ENCODE measurements at places on chromosomes 5 and 9.

GRCh38 chr5:162520878-162521277, 453.3 kb downstream of the GABRG2 start:
- DNase-seq, result no peak

- DNase-seq, result peak; percentile 87
These were observed 13.8 kb downstream of the CD74 start for GRCh38 chr5:150398722-150399523.

- DNase-seq, result no peak
These were observed 99.2 kb downstream of the PRKACG start for GRCh38 chr9:68914751-68915150.

DNA sequence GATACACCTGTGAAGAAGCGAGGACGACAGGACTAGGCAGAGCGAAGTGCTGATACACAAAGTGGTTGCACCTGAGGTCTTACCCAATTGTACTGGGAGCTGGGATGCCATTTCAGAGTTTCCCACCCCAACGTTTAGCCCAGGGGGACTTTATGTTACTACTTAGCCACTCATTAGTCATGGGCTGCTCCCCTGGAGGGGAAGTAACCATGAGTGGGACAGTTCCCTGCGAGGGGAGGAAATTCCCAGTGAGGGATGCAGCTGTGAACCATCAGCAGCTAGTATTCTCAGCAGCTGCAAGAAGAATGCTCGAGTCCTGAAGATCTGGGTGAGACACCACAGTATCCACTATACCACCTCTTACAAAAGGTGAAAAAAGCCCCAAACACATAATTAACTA, 93.7 kb upstream of the ACTBL2 start:
- DNase-seq, result no peak

DNA sequence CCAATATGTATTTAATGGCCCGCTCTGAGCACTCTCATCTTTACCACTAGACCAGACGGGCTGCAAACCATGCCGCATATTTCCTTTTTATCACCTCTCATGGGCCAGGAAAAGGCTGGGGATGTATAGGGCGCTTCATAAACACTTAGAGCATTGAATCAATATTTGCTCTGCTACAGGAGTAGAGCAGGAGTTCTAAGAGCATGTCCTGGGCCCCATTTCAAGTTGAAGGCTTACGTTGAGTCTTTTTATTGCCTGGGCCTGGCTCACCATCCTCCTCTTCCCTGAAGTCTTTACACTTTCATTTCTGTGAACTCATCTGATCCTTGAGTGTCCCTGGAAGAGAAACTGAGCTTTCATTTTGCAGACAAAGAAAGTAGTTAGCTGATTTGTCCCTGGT, 112.4 kb downstream of the FSTL4 start:
- DNase-seq, result no peak

DNA sequence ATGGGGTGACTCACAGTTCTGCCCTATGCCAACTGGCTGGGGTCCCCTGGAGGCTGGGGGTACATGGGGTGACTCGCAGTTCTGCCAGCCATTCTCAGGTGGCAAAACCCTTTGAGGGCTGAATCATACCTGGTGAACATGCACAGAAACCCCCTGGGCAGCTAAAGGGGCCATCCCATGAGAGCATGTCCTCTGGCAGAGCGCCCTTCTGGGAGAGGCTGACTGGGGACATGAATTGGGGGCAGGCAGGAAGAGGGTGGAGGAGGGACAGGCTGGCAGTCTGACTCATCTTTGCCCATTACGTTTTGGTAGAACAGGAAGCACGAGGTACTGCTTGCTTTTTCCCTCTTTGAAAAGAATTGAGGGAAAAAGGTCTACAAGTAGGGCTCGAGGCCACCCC, 16.7 kb downstream of the TRAF1 start:
- no peak for DNase-seq

GRCh38 chr5:108481355-108481931, 99.5 kb upstream of the FBXL17 start:
- DNase-seq, result no peak

GRCh38 chr5:78361631-78361993, 1.2 kb downstream of the SCAMP1 start:
- DNase-seq, result no peak

DNA sequence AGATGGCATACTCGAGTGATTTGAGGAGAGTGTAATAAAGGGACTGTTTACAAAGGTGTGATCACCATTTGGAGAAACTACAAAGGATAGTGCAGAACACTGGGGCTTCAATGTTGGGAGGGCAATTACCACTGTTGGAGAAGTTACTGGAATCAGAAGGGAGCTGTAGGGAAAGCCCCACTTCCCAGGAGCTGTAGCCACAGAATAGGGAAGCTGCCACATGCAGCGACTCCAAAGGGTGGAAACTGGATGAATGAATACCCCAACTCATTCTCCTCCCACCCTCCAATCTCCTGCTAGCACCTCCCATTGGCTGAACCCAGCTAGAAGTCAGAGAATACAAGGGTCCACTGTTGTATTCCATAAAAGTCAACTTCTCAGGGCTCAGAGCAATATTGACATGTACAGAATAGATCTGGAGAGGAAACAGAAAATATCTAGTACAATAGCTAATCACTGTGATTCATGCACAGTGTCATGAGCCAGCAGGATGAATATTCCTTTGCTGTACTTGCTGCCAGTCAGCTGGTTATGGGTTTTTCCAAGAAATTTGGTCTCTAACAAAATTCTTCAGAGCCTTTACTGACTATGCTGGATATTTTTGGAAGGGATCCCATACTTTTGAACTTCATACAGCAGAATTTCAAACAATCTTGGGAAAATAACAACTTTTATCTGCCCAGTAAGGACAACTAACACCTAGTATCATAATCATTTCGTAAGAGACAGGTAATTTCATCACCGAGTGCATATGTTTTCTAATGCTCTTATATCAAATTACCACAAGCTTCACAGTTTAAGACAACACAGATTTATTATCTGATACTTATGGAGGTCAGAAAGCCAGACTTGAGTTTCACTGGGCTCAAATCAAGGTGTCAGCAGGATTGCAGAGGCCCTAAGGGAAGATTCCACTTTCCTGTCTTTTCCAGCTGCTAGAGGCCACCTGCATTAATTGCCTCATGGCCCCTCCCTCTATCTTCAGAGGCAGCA, 39.6 kb downstream of the PDCD1LG2 start:
- DNase-seq, result no peak

- DNase-seq, result no peak
These were observed 1.8 kb upstream of the ZNF354A start for GRCh38 chr5:178732281-178732680.

DNA sequence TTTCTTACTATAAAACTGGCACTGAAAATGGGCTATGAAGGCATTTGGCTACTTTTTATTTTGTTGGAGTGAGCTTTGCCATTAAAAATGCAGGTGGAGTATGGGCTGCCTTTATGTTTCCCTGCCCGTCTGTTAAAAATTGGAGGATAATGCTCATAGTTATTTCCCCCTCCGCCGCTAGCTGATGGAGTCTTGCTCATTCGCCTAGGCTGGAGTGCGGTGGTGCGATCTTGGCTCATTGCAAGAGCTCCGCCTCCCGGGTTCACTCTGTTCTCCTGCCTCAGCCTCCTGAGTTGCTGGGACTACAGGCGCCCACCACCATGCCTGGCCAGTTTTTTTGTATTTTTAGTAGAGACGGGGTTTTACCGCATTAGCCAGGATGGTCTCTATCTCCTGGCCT, 8.6 kb downstream of the G3BP1 start:
- no peak for DNase-seq

GRCh38 chr5:100430268-100431195, 104.6 kb upstream of the FAM174A start:
- peak; percentile 13 for DNase-seq

GRCh38 chr5:173163219-173163618, 18.9 kb downstream of the BNIP1 start:
- no peak for DNase-seq

DNA sequence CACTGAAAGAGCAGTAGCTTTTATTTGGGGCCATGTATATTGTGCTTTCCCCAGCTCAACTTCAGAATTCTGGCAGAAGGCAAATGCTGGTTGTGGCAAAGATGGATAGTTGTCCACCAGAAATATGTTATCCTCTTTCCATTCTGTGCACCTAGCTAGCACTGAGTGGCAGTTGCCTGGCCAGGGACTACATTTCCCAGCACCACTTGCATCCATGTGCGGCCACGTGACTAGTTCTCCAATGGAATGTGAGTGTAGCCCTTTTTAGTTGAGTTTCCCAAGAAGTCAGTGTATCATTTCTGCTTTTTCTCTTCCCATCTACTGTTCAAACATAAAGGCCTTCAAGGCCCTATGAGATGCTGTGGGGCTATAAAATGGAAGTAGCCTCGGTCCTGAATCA, 354.0 kb upstream of the CLINT1 start:
- no peak for DNase-seq

DNA sequence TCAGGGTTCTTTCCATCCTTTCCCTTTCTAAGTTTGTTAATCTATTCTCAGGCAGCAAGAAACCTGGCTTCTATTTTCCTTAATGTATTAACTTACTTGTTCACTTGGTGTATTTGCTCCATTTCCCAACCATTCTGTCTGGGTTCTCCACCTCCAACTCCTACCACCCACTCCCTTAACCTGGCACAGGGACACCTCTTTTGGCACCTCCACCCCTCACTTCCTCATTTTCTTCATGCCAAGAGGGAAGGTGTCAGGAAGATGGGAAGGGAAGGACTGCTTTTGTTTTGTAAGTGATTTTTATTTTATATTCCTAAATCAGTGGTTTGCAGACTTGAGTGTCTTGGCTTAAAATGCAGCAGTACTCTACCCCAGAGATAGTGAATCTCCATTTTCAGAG, 166.1 kb downstream of the TRIO start:
- DNase-seq, result no peak

- DNase-seq, result no peak
These were observed 38.0 kb upstream of the SLC44A1 start for GRCh38 chr9:105206496-105206820.

- peak; percentile 47 for DNase-seq
These were observed at the start of gene FIBCD1 for GRCh38 chr9:130938652-130939404. FIBCD1 (minus strand) TSS chr9:130939247; CDS start chr9:130938607, 640 bp downstream.

Data from germinal center (tissue), 1 donor.